ENCODE measurements at places on chromosomes 6 and 20.
A peak's percentile ranks its signal among the peaks of the same experiment; 100 is the strongest.

DNA sequence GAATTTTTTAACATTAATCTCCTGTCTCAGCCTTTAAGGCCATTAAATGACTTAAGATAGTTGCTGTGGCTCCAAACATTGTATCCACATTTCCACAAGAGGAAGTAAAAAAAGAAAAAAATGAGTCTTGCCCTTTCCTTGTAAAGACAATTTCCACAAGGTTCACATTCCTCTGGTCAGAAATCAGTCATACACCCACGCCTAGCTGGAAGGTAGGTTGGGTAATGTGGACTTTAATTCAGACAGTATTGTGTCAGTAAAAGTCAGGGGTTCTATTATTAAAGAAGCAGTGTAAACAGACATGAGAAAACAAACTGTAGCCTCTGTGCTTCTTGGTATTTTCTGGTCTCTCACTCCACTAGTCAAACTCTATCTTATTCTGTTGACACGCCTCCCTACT is 682.0 kb downstream of the GRIK2 start:
- DNase-seq, result no peak

- DNase-seq, result no peak
Observed at GRCh38 chr6:147467428-147467827, 41.1 kb upstream of the SAMD5 start.

GRCh38 chr20:55928266-55928665 is 77.1 kb downstream of the CBLN4 start:
- DNase-seq, result no peak

DNA sequence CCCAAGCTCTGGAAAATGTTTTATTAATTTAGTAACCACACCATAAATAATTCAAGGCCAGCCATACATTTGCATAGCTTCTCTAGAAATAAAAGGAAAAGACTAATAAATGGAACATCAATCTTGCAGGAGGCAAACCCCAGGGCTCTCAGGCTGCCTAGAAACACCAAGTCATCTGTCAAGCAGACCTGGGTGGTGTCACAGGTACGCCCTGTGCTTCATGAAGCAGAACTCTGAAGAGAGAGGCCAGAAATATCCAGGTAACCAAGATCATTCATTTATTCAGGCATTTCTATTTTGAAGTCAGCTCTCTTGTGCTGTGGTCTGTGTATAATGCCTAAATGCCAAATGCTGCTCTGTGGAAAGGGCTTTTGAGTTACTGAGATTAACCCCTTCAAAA is 45.3 kb upstream of the ARMH2 start:
- DNase-seq, result no peak

DNA sequence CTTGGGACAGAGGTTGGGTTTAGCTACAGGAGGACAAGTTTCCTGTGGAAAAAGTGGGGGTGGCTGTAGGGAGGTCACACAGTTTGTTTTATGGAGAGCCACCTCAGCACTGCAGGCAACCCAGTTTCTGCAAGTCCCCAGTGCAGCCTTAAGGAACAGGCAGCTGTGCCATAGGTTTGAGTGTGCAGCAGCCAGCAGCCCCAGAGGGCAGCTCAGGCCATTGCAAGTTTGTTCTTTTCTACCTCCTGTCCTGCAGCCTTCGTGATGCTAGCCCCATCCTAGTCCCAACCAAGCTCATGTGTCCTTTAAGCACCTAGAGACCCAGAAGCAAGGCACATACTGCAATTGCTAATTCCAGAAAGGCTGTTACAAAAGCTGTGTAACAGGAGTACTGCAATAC is 58.8 kb downstream of the ZBTB9 start:
- DNase-seq, result no peak

- DNase-seq, result no peak
Observed at GRCh38 chr6:126957721-126958120, 160.8 kb upstream of the RSPO3 start.

- no peak for DNase-seq
Observed at GRCh38 chr6:447381-448165, 56.0 kb downstream of the IRF4 start.

DNA sequence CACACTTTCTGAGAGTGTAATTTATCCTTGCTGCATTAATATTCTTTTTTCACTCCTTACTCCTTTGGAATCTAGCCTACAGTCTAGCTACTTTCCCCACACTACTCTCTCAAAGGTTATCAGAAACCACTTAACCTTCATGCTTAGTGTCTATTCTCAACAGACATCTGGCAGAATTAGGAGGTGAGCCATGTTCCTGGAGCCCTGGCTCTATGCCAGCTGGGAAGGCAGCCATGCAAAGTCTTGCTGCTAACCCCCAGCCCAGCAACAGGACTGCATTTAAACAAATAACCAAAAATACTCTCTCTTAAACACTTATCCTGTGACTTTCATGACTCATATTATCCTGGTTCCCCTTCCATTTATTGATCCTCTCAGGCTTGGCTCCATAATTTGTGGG is 260.2 kb downstream of the BCKDHB start:
- DNase-seq, result no peak

DNA sequence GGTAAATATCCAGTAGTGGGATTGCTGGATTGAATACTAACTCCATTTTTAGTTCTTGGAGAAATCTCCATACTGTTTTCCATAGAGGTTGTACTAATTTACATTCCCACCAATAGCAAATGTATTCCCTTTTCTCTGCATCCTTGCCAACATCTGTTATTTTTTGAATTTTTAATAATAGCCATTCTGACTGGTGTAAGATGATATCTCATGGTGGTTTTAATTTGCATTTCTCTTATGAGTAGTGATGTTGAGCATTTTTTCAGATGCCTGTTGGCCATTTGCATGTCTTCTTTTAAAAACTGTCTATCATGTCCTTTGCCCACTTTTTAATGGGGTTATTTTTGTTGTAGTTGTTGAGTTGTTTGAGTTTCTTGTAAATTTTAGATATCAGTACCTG is 253.2 kb downstream of the HAO1 start:
- DNase-seq, result no peak

GRCh38 chr6:160534050-160534696 is 129.9 kb downstream of the LPA start:
- peak; percentile 59 for DNase-seq

- no peak for DNase-seq
Observed at GRCh38 chr6:111580826-111581505, 24.7 kb downstream of the TRAF3IP2 start.

DNA sequence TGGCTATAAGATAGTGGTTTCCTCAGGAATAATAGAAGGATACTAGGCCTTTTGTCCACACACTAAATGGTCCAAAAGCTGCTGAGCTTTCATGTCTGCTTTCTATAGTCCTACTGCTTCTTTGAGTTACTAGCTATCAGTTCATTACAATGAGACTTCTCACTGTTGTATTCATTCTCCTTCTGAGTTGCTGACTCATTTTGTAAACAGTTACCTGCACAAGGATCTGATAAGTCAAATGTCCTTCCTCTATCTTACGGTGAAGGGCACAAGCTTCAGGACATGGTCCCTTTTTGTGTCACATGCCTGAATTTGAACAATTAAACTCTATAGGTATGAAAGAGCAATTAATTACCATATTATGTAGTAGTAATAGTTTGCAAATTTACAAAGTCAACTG is 90.5 kb downstream of the MAN1A1 start:
- DNase-seq, result no peak

DNA sequence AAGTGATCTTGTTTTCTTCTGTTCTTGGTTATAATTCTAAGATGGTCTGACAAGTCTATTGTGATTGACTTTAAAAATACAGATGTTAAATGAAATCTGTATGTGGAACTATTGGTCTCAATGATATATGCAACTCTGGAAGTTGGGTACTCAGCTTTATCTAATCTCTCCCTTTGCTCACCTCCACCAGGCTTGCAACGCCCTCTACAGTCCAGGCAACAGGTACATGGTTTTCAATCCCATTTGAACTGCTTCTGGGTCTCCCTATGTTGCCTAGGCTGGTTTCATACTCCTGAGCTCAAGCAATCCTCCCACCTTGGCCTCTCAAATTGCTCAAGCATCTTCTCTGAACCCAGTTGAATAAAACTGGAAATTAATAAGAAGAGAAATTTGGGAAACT is 25.6 kb upstream of the HLA-DQB1 start:
- DNase-seq, result no peak

GRCh38 chr6:162543221-162543620 is 184.3 kb downstream of the PRKN start:
- DNase-seq, result no peak

DNA sequence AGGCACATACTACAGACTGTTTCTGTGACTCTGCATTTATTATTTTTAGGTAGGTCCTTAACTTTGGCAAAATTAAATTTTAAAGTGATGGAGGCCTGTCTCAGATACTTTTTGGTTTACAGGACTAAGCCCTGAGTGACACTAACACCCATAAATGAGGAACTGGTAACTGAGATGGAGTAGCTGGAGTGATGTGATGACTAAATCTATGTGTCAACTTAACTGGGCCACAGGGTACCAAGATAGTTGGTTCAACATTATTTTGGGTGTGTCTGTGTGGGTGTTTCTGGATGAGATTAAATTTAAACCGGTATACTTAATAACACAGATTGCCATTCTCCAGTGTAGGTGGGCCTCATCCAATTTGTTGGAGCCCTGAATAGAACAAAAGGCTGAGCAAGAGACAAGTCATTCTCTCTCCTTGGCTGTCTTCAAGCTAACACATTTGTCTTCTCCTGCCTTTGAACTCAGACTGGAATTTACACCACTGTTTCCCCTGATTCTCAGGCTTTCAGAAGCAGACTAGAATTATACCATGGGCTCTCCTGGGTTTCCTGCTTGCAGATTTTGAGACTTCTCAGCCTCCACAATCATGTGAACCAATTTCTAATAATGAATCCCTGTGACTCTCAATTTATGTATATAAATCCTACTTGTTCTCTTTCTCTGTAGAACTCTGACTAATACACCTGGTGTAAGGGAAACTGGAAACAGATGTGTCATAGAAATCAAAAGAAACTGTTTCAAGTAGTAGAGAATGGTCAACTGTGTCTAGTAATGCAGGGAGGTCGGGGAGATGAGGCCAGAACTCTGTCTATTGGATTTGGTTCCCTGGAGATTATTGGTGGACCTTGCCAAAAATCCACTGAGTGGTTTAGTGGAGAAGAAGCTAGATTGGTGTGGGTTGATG is 579.2 kb downstream of the EPM2A start:
- DNase-seq, result no peak

- no peak for DNase-seq
Observed at GRCh38 chr6:11815231-11815630, 36.6 kb upstream of the ADTRP start.

DNA sequence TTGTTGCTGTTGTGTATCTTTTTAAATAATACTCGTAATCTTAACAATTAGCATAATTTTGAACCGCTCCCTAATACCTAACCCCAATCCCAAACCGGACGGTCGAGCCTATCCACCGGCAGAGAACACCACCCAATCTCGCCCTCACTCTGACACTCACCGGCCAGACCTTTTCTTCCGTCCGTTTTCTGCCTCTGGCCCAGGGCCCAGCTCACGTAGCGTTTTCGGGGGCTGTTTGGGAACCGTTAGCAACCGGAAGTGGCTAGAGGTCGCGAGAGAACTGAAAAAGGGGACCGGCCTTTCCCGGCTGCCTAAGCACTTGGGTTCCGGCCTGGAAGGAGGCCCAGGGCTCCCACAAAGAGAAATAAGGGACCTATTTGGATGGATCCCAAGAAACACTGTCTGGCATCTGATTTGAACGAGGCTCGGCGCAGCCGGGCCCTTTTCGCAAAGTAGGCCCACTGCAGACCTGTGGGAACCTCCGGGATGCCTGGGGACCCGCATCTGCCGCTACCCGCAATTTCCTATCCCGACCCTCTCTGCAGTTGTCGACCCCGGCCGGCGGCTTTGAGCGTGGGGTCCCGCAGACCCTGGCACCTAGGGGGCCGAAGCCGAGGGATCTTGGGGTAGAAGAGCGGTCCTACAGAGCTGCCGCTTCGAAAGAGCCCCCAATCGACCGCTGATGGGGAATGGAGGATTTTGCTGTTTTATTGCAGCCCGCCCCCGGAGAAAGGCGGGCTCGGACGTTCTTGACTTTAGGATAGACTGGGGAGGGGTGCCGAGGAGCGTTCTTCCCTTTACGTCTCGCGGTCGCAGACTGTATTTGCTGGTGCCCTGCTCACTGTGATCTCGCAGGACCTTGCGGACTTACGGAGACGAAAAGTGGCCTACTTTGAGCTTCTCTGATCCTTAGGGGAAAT is 4.8 kb upstream of the ZKSCAN8 start:
- DNase-seq, result peak; percentile 77

DNA sequence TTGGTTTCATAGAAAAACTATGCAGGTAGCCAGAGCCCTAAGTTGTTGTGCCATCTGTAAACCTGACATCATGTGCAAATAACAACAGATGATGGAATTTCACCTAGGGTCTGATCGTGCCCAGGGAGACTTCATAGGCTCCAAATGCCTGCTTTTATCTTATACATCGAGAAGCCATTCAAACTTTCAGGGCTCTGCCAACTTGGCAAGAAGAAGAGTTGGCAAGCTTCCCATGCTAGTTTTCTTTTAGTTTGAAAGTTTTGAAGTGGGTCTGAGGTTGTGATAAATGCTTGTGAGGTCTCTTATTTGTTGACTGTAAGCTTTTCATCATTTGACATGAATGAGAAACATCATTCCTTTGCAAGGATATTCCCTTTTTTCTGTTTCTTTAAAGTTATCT is 175.4 kb upstream of the FLRT3 start:
- no peak for DNase-seq

DNA sequence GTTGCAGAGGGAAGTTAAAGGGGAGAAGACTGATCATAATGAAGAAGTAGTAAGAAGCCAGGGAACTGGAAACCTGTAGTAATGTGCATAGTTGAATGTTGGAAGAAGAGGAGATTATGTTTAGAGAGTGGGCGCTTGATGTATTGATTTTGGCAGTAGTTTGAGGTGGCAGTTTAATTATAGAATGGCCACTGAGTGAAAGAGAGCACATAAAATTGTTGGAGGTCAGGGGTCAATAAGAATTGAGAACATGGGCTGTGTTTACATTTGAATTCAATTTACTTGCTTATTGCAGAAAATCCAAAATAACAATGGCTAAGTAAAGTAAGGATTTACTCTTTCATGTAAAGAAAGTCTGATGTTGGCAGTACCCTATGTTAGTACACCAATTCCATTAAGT is 15.7 kb downstream of the VTA1 start:
- DNase-seq, result no peak

GRCh38 chr20:57999465-58000111 is 228.9 kb downstream of the ANKRD60 start:
- no peak for DNase-seq

DNA sequence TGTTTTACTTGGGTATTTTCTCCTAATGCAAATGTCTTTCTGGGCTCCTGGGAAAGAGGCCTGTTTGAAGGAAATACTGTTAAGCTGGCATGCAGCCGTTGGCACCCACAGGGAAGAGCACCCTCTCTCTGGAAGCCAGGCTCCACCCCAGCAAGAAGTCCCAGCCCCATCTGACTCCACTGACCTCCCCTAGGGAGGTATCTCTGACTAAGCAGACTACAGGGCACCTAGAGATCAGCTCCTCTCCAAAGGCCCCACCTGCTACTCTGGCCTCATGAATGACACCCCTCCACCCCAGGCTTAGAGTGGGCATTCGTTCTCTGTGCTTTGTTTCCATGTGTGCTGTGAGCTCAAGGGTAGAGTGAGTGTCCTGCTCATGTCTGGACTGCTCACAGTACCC is 6.4 kb upstream of the MDGA1 start:
- no peak for DNase-seq

GRCh38 chr6:37242429-37243052 is 15.0 kb upstream of the TBC1D22B start:
- peak; percentile 42 for DNase-seq
